ENCODE measurements at places on chromosomes 13 and 19.

DNA sequence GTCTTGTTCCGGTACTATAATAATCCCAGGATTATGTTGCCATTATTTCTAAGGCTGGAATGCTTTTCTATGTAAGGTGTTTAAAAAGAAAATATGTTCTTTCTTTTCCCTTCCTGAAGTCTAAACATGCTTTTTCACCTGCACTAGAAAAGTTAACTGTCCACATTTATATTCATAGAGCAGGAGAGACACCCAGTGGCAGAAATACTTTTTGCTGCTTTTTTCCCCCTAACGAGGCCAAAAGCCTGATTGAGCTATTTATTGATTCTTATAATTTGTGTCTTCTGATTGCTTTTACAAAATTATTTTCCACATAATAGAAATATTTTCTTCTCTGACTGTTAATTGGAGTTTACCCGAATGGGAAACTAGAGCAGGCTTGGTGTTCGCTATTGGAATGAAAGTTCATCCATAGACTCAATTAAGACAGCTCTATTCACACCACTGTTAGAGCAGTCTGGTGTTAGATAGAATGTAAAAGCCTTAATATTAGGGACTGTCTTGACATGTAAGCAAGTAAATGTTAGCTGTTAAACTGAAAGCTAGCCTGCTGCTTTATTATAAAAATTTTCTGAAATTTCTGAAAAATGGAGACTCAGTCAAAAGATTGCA lies 15.8 kb downstream of the GPR180 start:
- no peak for DNase-seq

GRCh38 chr13:41716236-41716635 lies 244.7 kb downstream of the VWA8 start:
- DNase-seq = no peak

GRCh38 chr19:17721821-17722220 lies 2.5 kb downstream of the MAP1S start:
- no peak for DNase-seq

GRCh38 chr13:106911627-106912026 lies 343.7 kb upstream of the ARGLU1 start:
- no peak for DNase-seq

- no peak for DNase-seq
Observed at GRCh38 chr13:39527961-39528660, 74.9 kb downstream of the LHFPL6 start.

- no peak for DNase-seq
Observed at GRCh38 chr13:66958611-66959010, 271.5 kb downstream of the PCDH9 start.

Data from right forelimb (tissue), 1 donor.